ENCODE measurements at places on chromosomes 2 and 18.

GRCh38 chr2:9033385-9034168, 30.1 kb upstream of the MBOAT2 start:
- H3K4me1 ChIP-seq = no peaks in the 10 kb centered on the region
- H3K36me3 ChIP-seq = 0 out of 2 replicates have a peak, but pooled peaks cover 5% of the 10 kb centered on the region
- no peaks in the 10 kb centered on the region for H3K27me3 ChIP-seq
- no peak overlapping the region for H3K4me3 ChIP-seq

- H3K4me3 ChIP-seq = no peak overlapping the region
- no peaks in the 10 kb centered on the region for H3K36me3 ChIP-seq
- H3K4me1 ChIP-seq = 0 out of 2 replicates have a peak, but pooled peaks cover 4% of the 10 kb centered on the region
- no peaks in the 10 kb centered on the region for H3K27me3 ChIP-seq
- DNase-seq = peak; percentile 77
Observed at GRCh38 chr2:103959174-103960128, 894.5 kb upstream of the POU3F3 start.

DNA sequence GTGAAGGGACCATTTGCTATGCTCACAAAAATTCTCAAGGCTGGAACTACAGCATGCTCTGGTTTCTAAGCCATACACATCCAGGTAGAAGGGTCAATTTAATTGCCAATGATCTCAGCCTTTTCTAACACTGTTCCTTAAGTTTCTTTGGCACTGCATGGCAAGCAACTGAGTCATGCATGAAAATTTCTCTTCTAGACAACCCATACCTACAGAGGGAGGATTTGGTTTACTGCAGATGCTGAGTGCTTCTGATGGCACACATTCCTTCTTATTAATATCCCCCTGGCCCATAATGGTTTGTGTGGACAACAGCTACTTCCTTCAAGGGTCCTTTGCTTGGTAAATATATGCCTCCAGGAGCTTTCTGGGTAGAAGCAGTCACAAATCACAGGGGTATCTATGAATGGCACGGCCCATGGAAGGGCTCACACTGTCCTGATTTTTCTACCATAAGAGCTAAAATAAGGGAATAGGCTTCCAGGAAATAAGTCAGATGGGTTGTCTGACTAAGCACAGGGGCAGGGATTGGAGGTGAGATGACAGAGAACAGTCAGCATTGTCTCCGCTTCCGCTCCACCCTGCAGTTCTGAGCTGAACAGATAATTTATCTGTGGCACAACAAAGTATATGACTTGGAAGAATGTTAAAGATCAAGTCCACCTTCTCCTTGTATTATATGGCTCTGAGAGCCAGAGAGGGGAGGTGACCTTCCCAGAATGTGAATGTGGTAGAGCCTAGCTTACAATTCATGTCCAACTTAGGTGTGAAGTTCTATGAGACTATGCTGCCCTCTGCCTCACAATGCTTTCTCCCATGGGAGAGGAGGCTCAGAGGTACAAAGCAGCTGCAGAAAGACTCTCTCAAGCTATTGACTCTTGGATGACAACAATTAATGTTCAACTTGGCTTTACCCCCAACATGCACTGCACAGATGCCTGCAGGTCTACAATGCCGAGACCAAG, 199.2 kb upstream of the TNP1 start:
- peaks cover 6% of the 10 kb centered on the region for H3K4me1 ChIP-seq
- no peak overlapping the region for H3K4me3 ChIP-seq
- no peaks in the 10 kb centered on the region for H3K36me3 ChIP-seq
- H3K27ac ChIP-seq = no peak overlapping the region

GRCh38 chr2:186611526-186611925, 21.7 kb downstream of the ITGAV start:
- H3K27me3 ChIP-seq = no peaks in the 10 kb centered on the region
- DNase-seq = no peak
- no peak overlapping the region for H3K27ac ChIP-seq
- H3K4me3 ChIP-seq = no peak overlapping the region
- no peaks in the 10 kb centered on the region for H3K4me1 ChIP-seq

DNA sequence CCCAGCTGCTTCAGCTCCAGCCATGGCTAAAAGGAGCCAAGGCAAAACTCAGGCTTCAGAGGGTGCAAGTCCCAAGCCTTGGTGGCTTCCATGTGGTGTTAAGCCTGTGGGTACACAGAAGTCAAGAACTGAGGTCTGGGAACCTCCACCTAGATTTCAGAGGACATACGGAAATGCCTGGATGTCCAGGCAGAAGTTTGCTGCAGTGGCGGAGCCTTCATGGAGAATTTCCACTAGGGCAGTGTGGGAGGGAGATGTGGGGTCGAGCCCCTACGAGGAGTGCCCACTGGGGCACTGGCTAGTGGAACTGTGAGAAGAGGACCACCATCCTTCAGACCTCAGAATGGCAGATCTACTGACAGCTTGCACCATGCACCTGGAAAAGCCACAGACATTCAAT, 76.1 kb upstream of the KCTD1 start:
- DNase-seq = no peak
- no peak overlapping the region for H3K4me3 ChIP-seq
- H3K27me3 ChIP-seq = no peaks in the 10 kb centered on the region
- no peaks in the 10 kb centered on the region for H3K36me3 ChIP-seq
- no peaks in the 10 kb centered on the region for H3K4me1 ChIP-seq

DNA sequence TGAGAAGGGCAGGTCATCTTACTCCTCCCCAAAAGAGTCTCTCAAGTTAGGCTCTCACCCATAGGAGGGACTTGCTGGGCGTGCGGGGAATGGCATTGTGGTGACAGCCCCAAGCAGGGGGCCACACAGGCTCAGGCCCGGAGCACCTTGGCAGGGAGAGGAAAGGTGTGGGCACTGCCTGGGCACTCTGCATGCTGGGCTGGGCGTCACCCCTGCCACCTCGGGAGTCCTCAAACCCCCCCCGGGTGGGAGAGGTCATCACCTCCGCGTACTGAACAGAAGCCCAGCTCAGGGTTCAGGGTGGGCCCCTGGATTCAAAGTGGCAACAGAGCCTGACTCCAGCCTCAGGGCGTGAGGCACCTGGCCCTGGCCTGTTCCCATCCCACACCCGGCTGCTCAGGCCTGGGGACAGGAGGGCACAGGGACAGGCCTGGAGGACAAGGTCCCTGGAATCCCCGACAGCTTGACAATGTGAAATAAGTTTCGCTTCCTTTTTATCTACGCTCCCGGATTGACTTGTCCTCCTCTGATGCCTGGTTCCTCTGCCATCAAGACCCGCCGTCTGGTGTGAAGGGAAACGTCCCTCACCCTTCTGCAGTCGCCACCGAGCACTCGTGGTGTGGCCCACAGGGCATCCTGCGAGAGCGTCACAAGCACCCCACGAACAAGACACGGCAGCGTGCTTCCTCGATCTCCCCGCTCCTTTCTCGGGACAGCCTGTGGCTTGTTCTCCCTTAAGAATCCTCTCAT, 97.8 kb downstream of the HDAC4 start:
- DNase-seq = no peak
- H3K27ac ChIP-seq = no peak overlapping the region
- H3K4me1 ChIP-seq = peaks cover 1% of the 10 kb centered on the region
- no peaks in the 10 kb centered on the region for H3K36me3 ChIP-seq

- no peaks in the 10 kb centered on the region for H3K4me1 ChIP-seq
- H3K27ac ChIP-seq = no peak overlapping the region
- H3K36me3 ChIP-seq = no peaks in the 10 kb centered on the region
- DNase-seq = no peak
- no peaks in the 10 kb centered on the region for H3K27me3 ChIP-seq
Observed at GRCh38 chr2:40249577-40249976, 202.3 kb downstream of the SLC8A1 start.

DNA sequence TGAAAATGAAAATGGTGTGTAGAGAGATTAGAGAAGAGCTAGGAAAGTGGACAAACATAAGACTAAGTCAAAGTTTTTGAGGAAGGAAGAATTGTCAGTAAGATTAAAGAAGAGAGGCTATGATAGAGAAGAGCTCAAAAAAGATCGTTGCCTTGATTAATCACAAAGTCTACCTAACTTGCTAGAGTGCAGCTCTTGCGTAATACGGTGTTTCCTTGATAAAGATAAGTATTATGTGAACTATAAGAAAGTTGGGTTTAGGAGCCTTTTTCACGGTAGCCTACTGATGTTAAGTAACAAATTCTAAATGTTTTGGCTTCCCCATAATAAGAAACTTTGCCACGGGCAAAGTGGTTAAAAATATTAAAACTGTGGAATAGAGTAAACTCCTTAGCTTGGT, 226.4 kb upstream of the NRXN1 start:
- H3K4me1 ChIP-seq = peaks cover 2% of the 10 kb centered on the region
- no peak for DNase-seq
- H3K27me3 ChIP-seq = no peaks in the 10 kb centered on the region
- H3K36me3 ChIP-seq = no peaks in the 10 kb centered on the region
- H3K27ac ChIP-seq = no peak overlapping the region

GRCh38 chr18:59876310-59876626, 23.5 kb upstream of the PMAIP1 start:
- peaks cover 35% of the 10 kb centered on the region for H3K4me1 ChIP-seq
- DNase-seq = no peak
- H3K27ac ChIP-seq = no peak overlapping the region
- H3K4me3 ChIP-seq = no peak overlapping the region
- H3K27me3 ChIP-seq = no peaks in the 10 kb centered on the region

GRCh38 chr2:48274040-48274439, 255.9 kb upstream of the STON1 start:
- H3K27me3 ChIP-seq = no peaks in the 10 kb centered on the region
- no peaks in the 10 kb centered on the region for H3K36me3 ChIP-seq
- no peak for DNase-seq
- H3K27ac ChIP-seq = no peak overlapping the region
- H3K4me3 ChIP-seq = no peak overlapping the region

GRCh38 chr2:143805666-143806065, 676.4 kb downstream of the ARHGAP15 start:
- H3K4me3 ChIP-seq = no peak overlapping the region
- DNase-seq = no peak
- no peak overlapping the region for H3K27ac ChIP-seq
- no peaks in the 10 kb centered on the region for H3K36me3 ChIP-seq
- H3K4me1 ChIP-seq = peaks cover 20% of the 10 kb centered on the region
- H3K27me3 ChIP-seq = no peaks in the 10 kb centered on the region

- H3K27ac ChIP-seq = no peak overlapping the region
- peak; percentile 69 for DNase-seq
- peaks cover 100% of the 10 kb centered on the region for H3K27me3 ChIP-seq
- no peaks in the 10 kb centered on the region for H3K36me3 ChIP-seq
- H3K4me3 ChIP-seq = peak overlapping the region; percentile 34
- H3K4me1 ChIP-seq = peaks cover 75% of the 10 kb centered on the region
Observed at GRCh38 chr2:222301053-222301795, 2.4 kb upstream of the PAX3 start.

- no peak overlapping the region for H3K27ac ChIP-seq
- peaks cover 9% of the 10 kb centered on the region for H3K4me1 ChIP-seq
- DNase-seq = no peak
- H3K27me3 ChIP-seq = no peaks in the 10 kb centered on the region
Observed at GRCh38 chr18:80228051-80228848, 19.1 kb downstream of the PARD6G start.

DNA sequence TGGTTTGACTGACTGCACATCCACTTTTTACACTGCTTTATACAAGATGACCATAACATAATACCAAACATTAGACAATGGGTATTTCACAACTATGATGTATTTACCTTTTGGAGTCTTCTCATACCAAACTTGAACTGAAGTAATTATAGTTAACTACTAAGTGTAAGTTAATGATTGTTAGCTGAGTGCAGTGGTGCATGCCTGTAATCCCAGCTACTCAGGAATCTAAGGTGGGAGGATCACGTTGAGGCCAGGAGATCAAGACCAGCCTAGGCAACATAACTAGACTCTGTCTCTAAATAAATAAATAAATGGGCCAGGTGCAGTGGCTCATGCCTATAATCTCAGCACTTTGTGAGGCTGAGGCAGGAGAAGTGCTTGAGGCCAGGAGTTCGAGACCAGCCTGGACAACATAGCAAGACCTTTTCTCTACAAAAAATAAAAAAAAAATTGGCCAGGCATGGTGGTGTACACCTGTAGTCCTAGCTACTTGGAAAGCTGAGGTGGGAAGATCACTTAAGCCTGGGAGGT, 44.9 kb upstream of the ORC2 start:
- H3K4me1 ChIP-seq = no peaks in the 10 kb centered on the region
- H3K27ac ChIP-seq = no peak overlapping the region
- no peak overlapping the region for H3K4me3 ChIP-seq
- 0 out of 2 replicates have a peak, but pooled peaks cover 4% of the 10 kb centered on the region for H3K36me3 ChIP-seq

DNA sequence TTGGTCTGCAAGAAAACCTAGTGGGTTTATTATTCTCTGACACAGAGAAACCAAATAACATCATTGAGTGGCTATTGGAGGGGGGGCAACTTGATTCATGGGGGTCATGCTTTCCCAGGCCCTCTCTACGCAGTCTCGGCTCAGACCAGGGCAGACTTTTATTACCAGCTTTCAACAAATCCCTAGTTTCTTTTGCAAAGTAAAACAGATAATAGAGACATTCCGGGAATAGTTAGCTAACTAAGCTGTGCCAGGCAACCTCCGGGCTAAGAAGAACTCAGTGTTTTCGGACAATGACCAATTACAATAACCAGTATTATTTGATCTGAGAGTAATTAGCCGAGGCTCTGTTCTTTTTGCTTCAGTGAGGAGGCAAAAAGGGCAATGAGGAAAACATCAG, 66.3 kb downstream of the CDK15 start:
- no peak overlapping the region for H3K4me3 ChIP-seq
- H3K4me1 ChIP-seq = peaks cover 20% of the 10 kb centered on the region
- peak; percentile 38 for DNase-seq
- H3K27me3 ChIP-seq = no peaks in the 10 kb centered on the region

All from GM23338 (cell line).